GF-D8 (cell line): ENCODE measurements at places on chromosomes 7 and 10.

GRCh38 chr10:30284865-30285594, 64.0 kb downstream of the MTPAP start:
- DNase-seq: peak; percentile 38

- DNase-seq: no peak
These were observed 78.4 kb downstream of the CYP26A1 start for GRCh38 chr10:93152136-93152535.

DNA sequence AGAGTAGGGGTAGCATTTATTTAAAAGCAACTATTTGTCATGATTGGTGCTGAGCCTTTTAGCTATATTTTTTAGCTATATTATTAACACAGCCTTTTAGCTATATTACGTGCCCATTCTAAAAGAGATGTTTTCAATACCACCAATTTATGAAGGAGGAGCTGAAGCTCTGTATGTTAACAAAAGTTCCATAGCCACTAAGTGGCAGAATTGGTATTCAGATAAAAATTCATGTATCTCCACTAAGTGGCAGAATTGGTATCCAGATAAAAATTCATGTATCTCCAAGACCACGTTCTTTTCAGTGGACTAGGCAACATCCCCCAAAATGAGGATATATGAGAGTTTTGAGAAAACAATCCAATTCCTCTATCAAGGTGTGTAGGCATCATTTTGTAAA, 268.6 kb downstream of the HGF start:
- peak; percentile 34 for DNase-seq

- DNase-seq: no peak
These were observed 126.7 kb downstream of the ARL4A start for GRCh38 chr7:12814107-12814506.

DNA sequence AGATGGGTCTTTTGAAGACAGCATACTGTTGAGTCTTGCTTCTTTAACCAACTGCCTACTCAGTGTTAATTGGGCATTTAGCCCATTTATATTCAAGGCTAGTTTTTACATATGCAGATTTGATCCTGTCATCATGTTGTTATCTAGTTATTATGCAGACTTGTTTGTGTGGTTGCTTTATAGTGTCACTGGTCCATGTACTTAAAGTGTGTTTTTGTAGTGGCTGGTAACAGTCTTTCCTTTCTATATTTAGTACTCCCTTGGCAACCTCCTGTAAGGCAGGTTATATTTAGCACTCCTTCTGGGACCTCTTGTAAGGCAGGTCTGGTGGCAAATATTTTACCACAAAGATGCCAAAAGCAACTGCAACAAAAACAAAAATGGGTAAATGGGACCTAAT, 66.7 kb downstream of the TES start:
- DNase-seq: no peak

DNA sequence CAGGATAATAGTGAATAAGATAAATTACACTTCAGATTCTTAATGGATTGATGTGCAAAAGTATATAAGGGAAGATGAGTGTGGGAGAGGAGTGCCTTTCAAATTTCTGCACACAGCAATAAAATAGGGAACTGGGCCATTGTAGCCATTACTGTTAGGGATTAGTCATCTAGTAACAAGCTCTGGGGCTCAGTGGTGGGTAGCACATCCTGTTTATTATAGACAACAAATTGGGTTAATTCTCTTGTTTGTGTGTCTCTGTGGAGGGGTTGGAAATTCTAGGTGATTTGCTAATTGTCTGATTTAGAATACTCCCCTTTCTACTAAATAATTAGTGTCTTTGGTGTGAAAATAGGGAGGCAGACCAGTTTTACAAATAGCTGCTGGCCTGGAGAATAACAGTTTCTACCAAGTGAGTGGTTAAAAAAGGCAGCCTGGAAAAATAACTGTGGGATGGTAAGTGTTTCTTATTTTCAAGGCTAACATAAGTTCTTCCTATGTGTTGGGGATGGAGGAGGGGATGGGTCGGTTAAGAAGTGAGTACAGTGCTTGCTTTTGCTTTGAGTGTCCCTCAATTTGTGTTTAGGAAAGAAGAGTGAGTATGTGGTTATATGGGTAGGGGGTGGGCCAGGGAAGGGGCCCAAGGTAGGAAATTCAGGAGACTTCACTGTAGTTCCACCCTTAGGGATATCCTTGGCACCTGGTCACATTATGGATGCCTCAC, 43.3 kb upstream of the TMEM248 start:
- DNase-seq: no peak

DNA sequence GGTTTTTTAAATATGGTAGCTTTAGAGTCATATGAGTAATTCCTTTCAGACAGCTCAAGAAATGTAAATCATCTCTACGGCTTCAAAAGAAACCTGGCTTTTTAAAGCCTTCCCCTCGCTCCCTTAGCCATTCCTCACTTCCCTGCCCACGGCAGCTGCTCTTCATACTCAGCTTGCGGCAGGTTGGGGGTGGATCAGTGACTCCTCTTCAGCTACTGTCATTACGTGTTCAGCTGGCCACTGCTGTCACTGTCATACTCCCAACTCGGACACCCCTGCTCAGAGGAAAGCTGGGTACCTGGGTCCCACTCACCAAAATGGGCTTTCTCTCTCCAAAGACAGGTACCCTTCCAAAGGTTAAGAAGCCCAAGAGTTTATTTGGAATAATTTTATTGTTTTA, 6.6 kb downstream of the YWHAG start:
- no peak for DNase-seq

DNA sequence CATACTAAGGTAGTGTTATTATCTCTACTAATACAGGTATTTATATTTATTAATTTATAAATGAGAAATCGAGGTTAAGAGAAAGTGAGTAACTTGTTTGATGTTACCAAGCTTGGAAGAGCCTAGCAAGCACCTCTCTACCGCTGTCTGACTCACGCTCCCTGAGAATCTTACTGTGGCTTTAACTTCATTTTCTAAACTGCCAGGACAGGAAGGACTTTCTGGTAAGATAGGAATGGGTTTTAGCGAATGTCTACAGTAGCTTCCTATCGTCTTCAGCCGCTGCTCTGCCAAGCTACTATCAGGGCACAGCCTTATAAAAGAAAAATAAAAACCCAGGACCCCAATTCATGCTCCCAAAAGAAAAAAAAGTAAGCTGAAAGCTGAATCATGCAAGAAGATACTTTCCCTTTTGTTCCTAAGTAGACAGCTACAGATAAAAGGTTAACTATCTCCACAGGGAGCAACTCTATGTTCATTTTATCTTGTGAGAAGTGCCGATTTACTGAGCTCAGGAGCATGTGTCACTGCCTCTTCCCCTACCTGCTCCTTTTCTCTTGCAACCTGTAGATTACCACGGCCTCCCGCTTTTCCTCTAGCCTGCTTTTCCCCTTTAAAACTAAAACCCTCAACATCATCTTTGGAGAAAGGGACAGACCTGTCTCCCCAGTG, 60.2 kb downstream of the THNSL1 start:
- no peak for DNase-seq

DNA sequence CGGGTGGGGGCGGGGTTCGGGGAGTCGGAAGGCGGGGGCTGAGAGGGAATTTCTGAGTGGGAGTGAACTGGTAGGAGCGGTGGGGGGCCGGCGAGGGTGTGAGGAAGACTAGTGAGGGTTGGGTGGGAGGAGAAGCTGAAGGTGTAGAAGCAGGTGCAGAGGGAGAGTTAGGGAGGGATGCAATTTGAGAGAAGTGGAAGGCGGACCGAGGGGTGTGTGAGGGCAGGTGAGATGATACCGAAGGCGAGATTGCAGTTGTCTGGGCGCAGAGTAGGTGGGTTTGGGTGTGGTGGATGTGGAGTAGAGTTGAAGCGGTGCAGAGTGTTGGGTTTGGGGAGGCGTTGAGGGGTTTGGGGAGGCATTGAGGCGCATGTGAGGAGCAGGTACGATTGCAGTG, 643 bp downstream of the KAT6B start:
- DNase-seq: no peak

DNA sequence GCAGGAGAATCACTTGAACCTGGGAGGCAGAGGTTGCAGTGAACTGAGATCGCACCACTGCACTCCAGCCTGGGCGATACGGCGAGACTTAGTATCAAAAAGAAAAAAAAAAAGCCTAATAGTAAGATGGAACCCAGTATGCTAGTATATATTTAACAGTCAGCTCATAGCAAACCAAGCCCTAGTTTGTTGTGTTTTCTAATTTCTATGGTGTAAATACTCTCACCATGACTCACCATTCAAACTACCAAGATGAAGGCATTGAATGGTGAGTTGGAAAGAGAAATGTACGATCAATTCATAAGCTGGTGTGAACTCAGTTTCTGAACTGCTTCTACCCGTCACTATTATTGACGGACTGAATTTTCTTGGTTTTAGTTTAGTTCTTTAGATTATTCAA, 173.7 kb upstream of the KAT6B start:
- no peak for DNase-seq

- DNase-seq: no peak
These were observed 125.6 kb downstream of the NT5C2 start for GRCh38 chr10:103067484-103067883.

GRCh38 chr10:43842496-43842895, 193.8 kb upstream of the ZNF32 start:
- DNase-seq: no peak

DNA sequence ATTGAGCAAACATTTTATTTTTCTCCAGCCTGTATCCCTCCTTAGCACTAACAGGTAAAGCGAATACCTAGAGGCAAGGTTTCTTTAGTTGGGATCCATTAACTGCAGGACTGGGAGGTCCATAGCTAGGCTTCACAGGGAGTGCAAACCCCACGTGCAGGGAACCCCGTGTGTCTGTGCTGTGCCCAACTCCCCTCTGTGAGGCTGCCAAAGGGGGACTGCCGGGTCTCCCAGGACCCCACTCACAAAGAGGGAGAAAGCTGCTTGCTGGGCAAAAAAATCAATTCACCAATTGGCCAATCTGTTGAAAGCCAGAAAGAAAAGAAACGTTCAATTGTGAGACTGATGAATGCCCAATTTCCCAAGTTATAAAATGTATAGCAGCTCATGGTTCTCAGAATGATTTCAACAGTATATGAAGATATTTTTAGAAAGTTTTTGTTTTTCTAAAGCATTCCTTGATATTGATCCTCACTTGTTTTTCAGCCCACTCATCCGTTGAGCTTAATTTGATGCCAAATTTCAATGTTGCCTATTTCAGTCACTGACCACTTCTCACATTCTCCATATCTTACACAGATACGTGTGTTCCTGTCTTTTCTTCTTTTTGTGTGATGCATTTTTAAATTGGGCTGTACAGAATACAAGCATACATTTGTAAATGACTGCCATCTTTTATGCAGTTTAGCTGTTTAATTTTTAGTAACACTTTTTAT, 202.7 kb upstream of the PRSS58 start:
- no peak for DNase-seq

- no peak for DNase-seq
These were observed 467 bp downstream of the EXOSC1 start for GRCh38 chr10:97445357-97445721.

GRCh38 chr7:108497082-108497725, 28.7 kb downstream of the PNPLA8 start:
- no peak for DNase-seq

DNA sequence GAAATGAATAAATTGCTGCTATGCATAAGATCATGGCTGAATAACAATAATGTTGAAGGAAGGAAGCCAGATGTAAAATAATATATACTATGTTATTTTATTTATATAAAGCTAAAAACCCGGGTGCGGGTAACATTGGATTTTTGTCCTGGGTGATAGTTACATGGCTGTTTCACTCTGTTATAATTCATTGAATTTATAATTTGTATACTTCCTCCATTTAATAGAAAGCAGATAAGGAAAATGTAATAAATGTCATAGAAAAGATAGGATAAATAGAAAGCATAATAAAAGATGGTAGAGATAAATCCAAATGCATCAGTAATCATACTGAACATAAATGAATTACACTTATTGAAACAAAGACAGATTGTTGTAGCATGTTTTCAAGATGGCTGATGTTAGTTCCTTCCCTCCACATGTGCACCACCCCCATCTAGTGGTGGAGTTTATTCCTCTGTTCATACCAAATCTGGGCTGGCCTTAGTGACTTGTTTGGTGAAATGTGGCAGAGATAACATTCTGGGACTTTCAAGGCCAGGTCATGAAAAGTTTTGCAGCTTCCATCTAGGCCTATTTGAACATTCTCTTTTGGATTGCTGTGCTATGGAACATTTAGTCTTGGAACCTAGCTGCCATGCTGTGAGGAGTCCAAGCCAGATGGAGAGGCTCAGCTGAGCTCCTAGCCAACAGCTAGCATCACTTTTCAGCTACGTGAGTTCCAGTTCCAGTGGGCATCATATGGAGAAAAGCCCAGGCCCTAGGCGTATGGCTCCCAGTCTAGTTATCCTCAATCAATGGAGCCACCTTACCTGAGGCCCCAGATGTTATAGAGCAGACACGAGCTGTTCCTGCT, 46.9 kb downstream of the AHCYL2 start:
- peak; percentile 57 for DNase-seq
